ENCODE measurements at places on chromosomes 5 and 9.

GRCh38 chr5:124262470-124262869 lies 484.0 kb downstream of the ZNF608 start:
- DNase-seq: no peak

GRCh38 chr5:85484982-85485574 lies 1100.4 kb upstream of the EDIL3 start:
- no peak for DNase-seq

DNA sequence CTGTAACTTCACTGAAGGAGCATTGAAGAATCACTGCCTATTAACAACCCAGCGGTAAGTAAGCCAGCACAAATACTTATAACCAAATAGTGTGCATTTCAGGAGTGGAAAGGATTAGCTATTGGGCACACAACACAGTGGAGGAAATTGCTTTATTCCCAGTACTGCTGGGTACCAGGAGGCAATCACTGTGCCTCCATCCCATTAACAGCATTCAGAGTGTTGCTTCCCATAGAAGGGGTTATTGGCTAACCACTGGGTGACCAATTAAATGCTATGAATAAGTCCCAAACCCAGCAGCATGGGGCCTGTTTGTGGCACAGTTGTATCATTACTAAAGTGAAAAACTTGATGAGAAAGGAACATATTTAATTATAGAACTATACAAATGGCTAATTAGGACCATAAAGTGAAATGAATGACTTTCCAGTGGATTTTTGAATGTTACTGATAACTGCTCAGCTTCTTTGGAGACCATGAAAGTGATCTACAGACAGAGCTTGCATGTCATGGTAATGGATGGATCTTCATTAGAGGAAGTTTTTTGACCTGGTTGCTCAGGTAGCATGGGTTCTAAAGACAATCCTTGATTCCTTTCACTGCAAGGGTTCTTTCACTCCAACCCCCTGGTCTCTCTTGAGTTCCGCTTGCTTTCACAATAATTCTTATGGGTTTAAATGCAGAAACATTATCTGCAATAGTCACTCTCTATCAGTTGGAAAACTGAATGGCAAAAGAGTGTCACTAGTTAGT lies 413.3 kb upstream of the RORB start:
- no peak for DNase-seq

DNA sequence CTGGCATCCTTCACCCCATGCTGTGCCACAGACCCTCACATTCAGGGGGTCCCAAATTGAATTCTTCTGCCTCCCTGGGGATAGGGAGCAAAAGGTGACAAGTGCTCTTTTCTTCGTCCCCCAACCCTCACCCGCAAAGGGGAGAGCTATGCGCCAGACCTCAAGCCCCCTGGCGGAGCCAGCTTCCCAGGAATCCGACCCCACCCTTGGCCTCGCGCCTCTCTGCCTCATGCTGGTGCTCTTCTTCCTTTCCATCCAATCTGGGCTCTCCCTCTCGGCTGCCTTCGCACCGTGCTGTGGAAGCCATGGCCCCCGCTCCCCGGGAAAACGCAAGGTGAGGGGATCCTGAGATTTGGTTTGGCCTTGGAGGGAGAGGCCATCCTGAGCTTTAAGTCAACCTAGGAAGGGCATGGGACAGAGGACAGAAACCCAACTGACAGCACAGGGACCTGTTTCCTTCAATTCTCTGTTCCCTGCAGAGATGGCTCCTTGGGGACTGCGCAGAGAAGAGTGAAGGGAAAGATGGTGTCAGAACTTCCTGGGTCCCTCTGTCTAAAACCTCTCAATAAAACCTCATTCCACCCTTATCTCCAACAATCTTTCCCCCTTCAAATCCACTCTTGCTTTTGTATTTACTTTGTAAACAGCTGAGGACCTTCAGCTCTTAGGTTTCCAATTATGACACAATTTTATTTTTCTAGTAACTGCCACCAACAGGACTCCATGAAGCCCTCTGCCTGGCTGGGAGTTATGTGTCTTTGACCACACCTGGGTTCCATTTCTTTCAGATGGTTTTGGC lies 36.3 kb upstream of the CRB2 start:
- no peak for DNase-seq

DNA sequence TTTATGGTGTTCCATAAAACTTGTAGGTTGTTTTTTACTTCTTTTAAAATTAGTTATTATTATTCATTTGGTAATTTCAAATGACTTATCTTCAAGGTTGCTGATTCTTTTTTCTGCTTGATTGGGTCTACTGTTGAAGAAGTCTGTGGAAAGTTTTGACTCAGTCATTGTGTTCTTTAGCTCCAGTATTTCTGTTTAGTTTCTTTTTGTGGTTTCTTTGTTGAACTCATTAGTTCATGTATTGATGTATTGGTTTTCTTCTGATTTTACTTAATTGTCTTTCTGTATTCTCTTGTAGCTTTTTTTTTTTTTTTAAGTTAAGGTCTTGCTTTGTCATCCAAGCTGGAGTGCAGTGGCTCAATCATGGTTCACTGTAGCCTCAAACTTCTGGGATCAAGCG lies 345.4 kb upstream of the MEF2C start:
- DNase-seq: no peak

DNA sequence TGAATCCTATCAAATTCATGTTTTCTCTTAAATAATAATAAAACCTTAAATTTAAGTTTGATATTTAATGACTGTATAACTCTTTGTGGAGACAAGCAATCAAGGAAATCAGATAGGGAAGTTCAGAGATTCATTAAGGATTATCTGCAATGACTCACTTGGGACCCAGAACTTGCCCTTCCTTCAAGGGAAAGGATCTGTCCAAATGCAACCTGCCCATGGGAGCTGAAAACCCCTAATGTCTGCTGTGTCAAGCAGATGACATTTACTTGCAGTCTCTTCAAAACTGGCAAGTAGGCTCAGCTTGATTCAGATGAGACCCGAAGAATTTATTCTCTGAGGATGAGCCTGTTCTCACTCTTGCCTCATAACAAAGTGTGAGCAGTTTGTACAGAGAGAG lies 1577.6 kb downstream of the EFNA5 start:
- no peak for DNase-seq

GRCh38 chr9:32010322-32010721 lies 374.1 kb upstream of the ACO1 start:
- no peak for DNase-seq

DNA sequence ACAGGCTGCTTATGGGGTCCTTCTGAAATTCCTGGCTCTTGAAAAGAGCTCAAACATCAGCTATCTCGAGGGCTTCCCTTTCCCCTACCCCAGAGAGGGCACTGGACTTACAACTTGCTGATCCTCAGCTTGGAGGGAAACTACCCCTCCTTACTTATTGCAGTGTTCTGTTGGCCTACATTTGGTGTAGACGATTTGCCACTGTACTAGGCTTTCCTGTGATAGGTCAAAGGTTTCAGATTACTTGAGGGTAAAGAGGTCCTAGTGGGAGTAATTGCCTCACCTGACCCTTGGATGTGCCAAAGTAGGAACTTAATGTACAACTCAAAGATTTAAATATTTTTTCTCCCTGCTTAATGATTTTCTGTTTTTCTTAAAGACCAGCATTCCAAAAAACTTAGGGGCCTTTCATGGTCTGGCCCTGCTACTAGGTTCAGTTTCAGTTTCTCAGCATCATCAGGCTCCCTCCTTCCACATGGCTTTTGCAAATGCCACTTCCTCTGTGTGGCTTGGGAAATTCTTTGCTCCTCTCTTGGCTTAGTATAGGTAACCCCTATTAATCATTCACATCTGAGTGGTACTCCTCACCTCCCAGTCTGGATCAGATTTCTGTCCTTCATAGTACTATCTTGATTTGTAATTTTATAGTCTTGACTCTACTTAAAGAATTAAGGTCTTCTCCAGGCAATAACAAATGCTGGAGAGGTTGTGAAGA lies 32.4 kb downstream of the CYSTM1 start:
- no peak for DNase-seq

DNA sequence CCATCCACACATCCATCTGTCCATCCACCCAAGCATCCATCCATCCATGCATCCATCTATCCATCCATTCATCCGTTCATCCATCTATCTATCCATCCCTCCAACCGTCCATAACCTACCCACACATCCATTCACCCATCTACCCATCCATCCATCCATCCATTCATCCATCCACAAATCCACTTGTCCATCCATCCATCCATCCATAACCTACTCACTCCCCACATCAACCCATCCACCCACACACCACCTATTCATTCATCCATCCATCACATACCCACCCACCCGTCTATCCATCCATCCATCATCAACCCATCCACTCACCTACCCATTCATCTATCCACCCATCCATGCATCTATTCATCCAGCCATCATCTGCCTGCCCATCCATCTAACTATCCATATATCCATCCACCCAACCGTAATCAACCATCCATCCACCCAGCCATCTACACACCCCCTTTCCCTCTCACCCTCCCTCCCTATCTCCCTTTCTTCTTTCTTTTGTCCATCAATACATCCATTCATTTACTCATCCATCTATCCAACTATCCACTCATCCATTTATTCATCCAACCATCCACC lies 43.6 kb upstream of the CLPTM1L start:
- DNase-seq: no peak

DNA sequence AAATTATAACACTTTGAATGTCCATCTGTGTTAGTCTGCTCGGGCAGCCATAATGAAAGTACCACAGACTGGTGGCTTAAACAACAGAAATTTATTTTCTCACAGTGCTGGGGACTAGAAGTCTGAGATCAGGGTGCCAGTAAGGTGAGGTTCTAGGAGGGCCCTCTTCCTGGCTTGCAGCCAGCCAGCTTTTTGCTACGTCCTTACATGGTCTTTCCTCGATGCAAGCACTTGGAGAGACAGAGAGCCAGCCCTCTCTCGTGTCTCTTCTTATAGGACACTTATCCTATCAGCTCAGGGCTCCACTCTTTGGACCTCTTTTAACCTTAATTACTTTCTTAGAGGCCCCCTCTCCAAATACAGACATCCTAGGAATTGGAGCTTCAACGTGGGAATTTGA lies 351.8 kb downstream of the SPOCK1 start:
- DNase-seq: no peak

- no peak for DNase-seq
Observed at GRCh38 chr9:108579757-108580439, 275.9 kb downstream of the ACTL7B start.

- DNase-seq: no peak
Observed at GRCh38 chr9:105173306-105173705, 71.1 kb upstream of the SLC44A1 start.

DNA sequence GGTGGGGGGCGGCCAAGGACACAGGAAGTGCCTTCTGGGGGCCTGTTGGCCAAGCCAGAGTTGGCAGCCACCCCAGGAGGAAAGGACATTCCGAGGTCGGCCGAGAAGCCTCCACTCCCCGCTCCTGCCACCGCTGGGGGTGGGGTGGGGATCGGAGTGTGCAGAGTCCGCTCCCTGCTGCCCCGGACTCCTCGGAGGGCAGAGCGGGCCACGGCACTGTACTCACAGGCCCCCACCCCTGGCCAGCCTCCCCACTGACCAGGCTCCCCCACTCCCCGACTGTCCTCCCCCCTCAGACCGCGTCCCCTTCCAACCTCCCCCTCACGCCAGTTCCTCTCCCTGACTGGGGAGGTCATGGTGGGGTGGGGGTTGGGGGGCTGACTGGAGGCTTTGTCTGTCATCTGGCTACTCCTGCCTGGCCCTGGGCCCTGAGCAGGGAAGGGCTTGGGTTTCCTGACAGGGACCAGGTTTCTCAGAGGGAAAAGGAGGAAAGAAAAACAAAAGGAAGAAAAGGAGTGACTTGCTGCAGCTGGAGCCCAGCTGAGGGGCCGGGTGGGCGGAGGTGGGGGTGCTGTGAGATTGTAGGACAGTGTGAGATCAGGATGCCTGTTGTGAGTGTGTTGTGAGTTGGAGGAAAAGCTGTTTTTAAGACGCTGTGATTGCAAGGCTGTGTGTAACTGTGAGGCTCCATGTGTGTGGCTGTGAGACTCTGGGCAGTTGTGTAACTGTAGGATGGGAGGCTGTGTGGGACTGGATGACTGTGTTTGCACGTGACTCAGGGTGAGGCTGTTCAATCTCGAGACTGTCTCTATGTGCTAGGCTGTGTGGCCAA lies 29.7 kb downstream of the CNTFR start:
- no peak for DNase-seq

DNA sequence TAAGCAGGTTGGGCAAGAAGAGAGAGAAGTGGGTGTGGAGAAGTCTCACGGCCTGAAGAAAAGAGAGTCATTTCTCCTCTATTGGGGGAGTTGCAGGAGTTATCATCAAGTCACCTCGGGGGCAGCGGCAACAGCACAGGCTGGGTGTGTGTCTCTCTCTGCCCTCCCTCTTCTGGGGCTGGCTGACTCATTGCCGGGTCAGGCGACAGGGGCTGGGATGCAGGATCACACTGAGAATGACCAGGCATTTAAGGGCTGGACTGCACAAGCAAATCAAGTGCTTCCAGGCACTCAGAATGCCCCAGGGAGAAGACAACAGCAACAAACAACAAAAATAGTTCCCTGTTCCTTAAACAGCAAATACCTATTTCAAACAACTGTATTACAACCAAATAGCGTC lies 6.3 kb upstream of the EQTN start:
- no peak for DNase-seq

DNA sequence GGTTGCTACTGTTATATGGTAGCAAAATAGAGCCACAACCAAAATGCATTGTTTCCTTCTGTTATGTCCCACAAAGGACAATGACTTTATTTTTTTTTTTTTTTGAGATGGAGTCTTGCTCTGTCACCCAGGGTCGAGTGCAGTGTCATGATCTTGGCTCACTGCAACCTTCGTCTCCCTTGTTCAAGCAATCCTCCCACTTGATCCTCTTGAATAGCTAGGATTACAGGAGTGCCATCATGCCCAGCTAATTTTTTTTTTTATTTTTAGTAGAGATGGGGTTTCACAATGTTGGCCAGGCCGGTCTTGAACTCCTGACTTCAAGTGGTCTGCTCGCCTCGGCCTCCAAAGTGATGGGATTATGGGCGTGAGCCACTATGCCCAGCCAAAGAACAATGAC lies 527.7 kb upstream of the SGCD start:
- DNase-seq: no peak

- no peak for DNase-seq
Observed at GRCh38 chr9:18487611-18488010, 13.7 kb downstream of the ADAMTSL1 start.

DNA sequence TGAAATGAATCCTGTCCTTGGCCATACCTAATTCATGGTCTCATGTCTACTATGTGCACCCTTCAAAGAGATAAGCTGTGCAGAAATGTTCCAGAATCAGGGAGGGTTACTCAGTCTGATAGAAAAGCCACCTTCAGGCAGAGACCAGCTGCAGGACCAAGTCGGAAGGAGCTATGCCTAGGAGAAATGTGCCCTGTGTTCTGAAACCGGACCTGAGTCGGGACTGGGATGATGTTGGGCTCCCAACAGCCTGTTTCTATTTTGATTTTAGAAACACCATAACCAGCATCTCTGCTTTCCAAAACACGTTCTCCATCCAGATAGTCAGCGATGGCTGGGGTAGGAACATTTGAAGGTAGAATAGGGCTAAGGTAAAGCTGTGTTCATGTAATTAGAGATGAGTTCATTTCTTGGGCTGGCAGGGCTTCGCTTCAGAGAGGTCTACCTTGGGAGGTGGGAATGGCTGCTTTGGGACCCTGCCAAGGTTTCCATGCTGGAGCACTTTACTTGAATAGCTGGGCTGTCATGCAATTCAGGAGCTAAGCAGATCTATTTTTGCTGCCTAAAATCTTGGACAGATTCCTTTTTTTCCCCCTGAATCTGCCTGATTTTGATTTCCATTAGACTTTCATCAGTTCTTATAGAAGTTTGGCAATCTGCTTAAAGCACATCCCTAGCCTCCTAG lies 2.8 kb downstream of the ADCY2 start:
- no peak for DNase-seq

GRCh38 chr5:159917994-159918393 lies 1.7 kb downstream of the ADRA1B start:
- DNase-seq: no peak

Measured in stimulated activated CD4-positive, alpha-beta T cell treated with anti-CD3 and anti-CD28 coated beads, TNF-alpha, amount 100 ng/mL, for 1 hour (primary cell).